Stimulated activated CD4-positive, alpha-beta T cell treated with anti-CD3 and anti-CD28 coated beads, Interleukin-12 subunit alpha, Interleukin-12 subunit beta, amount 100 ng/mL, for 4 hours (primary cell): ENCODE measurements at places on chromosomes 4 and X.

DNA sequence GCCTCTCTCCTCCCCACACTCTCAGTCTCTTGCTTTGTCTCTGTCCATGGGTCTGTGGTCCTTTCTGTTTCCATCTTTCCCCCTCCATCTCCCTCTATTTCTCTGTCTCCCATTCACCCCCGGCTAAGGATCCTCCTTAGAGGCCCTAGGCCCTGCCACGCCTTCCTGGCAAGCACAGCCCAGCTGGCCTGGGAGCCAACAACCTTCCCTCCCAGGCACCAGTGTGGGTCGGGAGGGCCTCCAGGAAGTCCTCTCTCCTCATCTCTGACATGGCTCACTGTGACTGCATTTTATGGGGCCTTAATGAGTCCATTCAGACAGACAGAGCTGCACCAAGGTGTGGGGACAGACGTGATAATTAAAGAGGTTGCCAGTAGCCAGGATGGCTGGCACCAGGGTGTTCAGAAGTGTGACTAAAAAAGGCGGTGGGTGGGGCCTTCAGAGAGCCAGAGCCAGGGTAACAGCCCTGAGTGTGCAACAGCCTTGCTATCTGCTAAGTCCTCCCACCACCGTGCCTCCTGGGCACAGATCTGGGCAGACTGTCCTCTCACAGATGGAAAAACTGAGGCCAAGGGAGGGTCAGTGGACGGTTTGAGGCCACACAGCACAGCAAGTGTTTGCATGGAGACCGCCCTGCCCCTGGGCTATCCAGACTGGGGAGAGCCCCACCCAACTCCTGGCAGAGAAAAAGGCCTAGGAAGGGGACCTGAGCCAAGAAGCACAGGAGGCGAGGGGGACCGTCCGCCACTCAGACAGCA lies 31.5 kb downstream of the BLOC1S4 start:
- DNase-seq = no peak

DNA sequence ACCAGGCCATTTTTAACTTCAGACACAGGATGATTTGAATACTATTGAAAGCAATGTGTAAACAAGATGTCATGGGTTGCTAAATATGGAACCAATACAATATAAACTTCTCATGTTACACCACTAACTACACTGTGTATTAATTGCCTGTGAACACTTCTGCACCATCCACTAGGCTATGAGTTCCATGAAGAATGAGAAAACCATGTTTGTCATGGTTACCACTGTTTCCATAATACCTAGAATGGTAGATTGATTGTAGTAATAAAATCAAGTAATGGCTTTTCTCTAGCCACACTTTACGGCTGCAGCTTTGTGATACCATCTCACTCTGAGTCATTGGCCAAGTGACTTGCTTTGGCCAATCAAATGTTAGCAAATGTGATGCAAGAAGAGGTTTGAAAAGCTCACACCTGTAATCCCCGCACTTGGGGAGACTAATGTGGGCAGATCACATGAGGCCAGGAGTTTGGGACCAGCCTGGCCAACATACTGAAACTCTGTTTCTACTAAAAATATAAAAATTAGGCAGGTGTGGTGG lies 19.9 kb upstream of the CYBB start:
- DNase-seq = no peak

GRCh38 chr4:139682309-139682708 lies 16.7 kb downstream of the MGST2 start:
- DNase-seq = no peak

- no peak for DNase-seq
These were observed 92.5 kb upstream of the BRS3 start for GRCh38 chrX:136395271-136395670.

- no peak for DNase-seq
These were observed 21.5 kb downstream of the FAM114A1 start for GRCh38 chr4:38889143-38889542.

DNA sequence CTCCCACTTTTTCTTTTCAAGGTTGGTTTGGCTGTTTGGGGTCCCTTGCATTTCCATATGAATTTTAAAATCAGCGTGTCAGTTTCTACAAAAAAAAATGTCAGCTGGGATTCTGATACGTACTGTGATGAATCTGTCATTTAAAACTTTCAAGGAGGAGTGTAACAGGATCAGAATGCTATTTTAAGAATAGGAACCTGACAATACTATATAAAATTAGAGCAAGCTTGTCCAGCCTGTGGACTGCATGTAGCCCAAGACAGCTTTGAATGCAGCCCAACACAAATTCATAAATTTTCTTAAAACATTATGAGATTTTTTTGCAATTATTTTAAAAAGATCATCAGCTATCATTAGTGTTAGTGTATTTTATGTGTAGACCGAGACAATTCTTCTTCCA lies 56.5 kb downstream of the TMEM164 start:
- DNase-seq = no peak

GRCh38 chr4:115945026-115945425 lies 831.6 kb upstream of the NDST4 start:
- no peak for DNase-seq

DNA sequence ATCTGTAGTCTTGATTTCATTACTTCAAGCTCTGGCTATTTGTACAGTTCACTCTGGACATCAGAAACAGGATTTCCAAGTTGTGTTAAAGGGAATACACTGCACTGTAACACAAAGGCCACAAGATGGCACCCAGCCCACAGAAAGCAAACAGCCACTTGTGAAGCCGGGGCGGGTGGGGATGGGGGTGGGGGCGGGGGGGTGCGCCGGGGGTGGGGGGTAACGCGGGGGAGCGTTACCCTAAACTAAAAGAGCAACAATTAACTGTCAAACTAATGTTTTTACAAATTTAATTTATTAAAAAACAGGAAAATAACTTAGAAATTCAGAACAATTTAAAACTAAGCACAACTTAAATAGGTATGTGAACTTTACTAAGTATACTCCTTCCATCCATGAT lies 27.3 kb downstream of the PRDX4 start:
- peak; percentile 6 for DNase-seq

DNA sequence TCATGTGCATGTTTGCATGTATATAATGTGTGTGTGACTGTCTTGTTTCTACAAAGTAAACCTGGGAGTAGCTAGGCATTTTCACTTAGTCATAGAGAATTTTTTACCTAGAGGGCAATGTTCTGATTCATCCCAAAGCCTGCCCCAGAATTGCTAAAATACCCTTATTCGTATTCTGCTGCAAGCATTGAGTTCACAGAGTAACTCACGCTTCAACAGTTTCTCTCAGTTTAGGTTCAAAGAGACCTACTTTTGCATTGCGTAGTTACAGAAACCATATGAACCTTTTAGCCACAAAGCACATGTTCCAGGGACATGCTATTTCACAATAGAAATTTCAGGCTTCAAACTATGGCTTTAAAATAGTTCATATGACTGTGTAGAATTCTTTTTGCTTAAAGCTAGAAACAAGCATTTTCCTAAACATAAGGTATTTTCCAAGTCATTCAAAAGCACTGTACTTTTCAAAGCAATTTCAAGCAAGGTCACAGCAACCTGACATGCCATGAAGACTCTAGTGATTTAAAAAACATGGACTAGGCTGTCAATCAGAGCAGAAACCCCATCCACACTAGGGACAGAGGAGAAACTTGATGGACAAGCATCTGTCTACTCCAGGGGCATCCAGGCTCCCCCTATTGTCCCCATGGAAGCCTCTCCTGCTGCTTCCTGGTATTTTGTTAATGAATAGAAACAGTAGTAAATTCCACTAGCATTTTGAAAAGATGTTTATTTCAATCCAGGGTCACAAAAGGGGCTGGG lies 81.5 kb upstream of the MAPK10 start:
- no peak for DNase-seq

DNA sequence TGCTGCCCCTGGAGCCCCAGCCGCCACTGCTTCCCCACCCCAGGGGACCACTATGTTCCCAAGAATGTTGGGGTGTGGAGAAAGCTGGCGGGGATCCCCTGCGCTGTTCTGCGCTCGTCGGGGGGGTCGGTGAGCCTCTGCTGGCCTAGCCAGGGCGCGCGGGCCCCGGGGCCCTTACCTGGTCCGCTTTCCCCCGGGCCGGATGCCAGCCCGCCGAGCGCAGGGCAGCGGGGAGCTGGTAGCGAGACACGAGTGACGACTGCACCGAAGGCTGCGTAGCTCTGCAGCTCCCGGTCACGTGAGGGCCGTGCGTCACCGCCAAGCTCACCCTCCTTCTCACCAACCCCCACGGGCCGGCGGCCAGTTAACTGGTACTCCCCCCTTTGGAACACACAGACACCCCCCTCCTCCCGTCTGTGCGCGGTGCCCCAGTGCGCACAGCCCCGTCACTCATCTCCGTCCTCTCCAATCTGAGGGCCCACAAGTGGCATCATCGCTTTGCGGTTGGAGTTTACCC lies at the start of gene BEX1:
BEX1 (minus strand) TSS at position 254 of the 517 bp plus-strand sequence. CDS start 897 bp downstream, outside the sequence.
- peak; percentile 0 for DNase-seq

- no peak for DNase-seq
These were observed 549.5 kb upstream of the GNPDA2 start for GRCh38 chr4:45275862-45276261.

DNA sequence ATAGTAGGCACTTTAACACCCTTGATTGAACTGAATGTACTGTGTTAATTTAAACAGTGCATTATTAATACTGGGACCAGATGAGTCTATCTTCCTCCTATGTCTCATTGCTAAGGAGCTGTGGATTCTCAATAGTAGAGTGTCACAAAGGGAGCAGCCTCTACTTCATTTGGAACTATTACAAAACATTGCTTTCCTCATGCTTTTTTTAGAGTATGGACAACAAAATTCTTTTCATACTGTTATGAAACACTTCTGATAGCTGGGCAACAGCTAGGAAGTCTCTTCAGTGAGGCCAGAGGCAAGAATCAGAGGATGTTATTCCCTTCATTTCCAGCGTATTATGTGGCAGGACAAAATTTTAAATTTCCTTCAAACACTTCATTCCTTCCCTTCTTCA lies 160.8 kb downstream of the FBXO8 start:
- no peak for DNase-seq

DNA sequence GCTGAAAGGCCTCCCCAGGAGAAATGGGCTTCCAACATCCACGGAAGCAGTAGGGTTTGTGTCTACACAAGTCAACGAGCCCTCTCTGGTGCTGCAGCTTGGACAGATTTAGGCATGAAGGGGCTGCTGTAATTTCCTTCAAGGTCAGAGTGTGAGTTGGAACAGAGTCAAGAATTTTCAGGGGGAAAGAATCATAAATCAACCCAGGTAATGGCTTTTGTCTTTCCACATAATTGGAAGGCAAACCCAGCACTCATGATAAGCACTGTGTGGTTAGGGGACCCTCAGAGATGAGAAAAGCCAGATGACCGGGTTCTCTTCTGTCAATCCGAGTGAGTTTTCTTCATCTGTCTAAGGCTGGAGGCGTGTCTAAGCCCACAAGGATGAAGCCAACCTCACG lies 78.6 kb upstream of the MXRA5 start:
- no peak for DNase-seq

DNA sequence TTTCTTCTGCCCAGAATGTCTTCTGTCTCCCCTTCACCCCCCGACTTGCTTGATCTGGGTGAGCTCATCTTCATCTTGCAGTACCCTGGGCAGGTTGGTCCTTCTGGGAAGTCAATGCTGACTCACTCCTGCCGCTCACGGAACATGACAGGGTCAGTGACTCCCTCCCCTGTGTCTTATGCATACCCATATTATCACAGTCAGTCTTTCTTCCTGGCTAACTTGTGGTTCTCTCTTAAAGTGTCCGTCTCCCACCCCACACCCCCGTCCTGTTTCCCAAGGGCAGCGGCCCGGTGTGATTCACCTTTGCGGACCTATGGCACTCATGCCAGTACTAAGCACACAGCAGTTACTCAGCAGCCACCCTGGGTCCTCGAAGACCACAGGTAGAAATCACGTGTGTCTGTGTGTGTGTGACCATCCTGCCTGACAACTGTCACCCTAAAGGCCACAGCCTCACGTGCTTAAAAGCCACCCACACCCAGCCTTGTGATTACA lies 17.7 kb downstream of the IQSEC2 start:
- DNase-seq = no peak

- no peak for DNase-seq
These were observed 773 bp upstream of the ZNF827 start for GRCh38 chr4:145939441-145939750.

- DNase-seq = no peak
These were observed 230.4 kb downstream of the EDA2R start for GRCh38 chrX:66408507-66408906.

- DNase-seq = no peak
These were observed 61.3 kb downstream of the MTHFD2L start for GRCh38 chr4:74219240-74219639.

DNA sequence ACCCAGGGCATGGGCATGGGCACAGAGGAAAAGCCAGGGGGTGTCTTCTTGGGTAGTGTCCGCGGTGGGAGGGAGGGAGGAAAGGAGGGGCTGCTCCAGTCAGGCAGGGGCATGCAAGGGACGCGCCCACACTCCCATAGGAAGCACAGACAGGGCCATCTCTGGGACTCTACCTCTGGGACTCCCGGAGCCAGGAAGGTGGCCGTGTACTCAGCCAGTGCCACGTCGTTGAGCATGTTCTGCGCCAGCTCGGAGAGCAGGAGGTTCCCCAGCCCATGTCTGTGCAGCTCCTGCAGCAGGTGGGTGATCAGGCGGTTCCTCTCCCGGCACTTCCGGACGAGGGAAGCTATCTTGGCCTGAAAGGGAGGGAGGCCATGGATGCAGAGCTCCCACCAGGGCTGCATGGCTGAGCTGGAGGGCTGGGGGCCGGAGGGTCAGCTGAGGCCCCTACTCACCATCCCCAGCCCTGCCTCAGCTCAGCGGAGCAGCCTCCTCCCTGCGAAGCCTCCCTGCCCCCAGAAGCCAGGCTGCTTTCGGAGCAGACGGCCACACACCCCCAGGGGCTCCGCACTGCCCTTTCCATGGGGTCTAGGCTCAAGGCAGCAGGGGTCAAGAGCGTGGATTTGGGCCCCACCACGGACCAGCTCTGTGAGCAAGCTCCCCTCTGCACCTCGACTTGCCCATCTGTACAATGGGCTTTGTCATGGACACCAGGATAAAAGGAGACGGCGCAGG lies 44.6 kb downstream of the C4orf50 start:
- no peak for DNase-seq

- no peak for DNase-seq
These were observed 175.8 kb downstream of the PPP1R2C start for GRCh38 chrX:42602136-42602535.

- no peak for DNase-seq
These were observed 17.3 kb downstream of the PARM1 start for GRCh38 chr4:74950200-74950599.

- DNase-seq = no peak
These were observed 60.3 kb upstream of the RXFP1 start for GRCh38 chr4:158461336-158461735.
